ENCODE measurements at places on chromosomes 5 and 9. TPM values are rescaled to one million over a fixed set of nuclear protein-coding genes. Genes with fewer than 3 reads are reported as not detected.

The PAEP gene
- not detected for total RNA-seq

The CCDC183 gene
- total RNA-seq, result 0.32 TPM

The PCDHB11 gene
- total RNA-seq, result 0.30 TPM

The CDH18 gene
- total RNA-seq, result 2.7 TPM

The BASP1 gene
- 170 TPM for total RNA-seq

The LMX1B gene
- total RNA-seq, result not detected

The FAM53C gene
- total RNA-seq, result 20.2 TPM

The PDE6A gene
- not detected for total RNA-seq

The LRRC19 gene
- not detected for total RNA-seq

The SLC6A19 gene
- total RNA-seq, result not detected

The SLC34A3 gene
- not detected for total RNA-seq

The CAMK2A gene
- total RNA-seq, result 3.3 TPM

The TMEM171 gene
- total RNA-seq, result 1.8 TPM

The SPINK6 gene
- total RNA-seq, result not detected

The PCDHGA6 gene
- total RNA-seq, result 4.2 TPM

The GABRA6 gene
- not detected for total RNA-seq

The MAMDC2 gene
- 0.30 TPM for total RNA-seq

The MOB3B gene
- total RNA-seq, result 0.30 TPM

The TAF11L10 gene
- not detected for total RNA-seq
